CD4-positive, CD25-positive, alpha-beta regulatory T cell (primary cell): ENCODE measurements at places on chromosomes 4 and X.

DNA sequence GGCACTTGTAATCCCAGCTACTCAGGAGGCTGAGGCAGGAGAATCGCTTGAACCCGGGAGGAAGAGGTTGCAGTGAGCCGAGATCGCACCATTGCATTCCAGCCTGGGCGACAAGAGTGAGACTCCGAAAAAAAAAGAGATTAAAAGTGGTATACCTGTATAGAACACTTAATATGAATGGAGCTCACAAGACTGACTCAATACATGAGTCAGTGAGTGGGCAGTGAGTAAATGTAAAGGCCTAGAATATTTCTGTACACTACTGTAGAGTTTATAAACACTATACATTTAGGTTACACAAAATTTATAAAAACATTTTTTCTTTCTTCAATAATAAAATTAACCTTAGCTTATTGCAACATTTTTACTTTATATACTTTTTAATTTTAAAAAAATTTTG, 93.8 kb downstream of the CENPC start:
- no peak for DNase-seq

DNA sequence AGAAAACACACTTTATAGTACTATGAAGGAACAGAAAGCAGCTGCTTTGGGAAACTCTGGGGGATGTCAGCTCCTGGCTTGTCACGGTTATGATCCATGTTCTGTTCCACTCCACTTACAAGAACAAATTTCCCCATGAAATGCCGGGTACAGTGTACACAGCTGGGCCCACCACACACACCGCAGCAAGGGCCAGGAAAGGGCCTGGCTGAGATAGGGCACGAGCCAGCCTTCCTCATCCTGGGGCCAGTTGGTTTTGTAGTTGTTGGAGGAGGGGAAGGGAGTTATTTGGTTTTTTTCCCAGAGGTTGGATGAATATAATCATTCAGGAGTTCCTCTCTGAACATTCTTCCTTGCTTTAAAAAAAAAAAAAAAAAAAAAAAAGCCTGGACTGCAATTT, 56.8 kb downstream of the SEPSECS start:
- no peak for DNase-seq

GRCh38 chrX:124030520-124030919, 69.0 kb downstream of the STAG2 start:
- no peak for DNase-seq

- no peak for DNase-seq
Measured at GRCh38 chr4:31370866-31371465, 650.8 kb downstream of the PCDH7 start.

DNA sequence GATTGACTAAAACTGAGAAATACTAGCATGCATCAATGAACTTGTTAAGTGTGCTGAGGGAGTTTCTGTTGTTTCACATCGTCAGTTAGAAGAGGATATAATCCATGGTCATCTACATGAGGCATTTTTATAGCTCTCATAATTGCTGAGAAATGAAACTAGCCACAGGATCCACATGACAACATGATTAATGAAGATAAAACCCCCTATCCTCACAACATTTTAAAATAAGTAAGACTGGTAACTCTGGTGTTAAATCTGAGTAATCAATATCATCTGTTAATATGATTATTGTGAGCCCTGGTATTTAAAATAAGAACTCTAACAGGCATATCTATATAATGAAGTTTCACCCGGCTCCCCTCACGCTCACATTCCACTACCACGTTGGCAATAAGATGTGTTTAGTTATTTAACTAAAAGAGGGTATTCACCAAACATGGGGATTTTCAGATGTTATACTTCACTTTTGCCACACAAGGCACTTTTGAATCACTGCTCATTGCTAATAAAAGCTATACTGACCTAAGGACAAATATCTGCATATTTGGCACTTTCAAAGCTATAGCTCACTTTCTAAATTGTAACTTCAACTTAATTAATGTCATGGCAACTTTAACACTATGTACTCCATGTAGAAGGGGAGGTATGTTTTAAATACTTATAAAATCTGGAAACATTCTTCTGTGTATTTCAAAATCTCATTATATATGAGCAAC, 6.7 kb downstream of the UNC5C start:
- DNase-seq = no peak

DNA sequence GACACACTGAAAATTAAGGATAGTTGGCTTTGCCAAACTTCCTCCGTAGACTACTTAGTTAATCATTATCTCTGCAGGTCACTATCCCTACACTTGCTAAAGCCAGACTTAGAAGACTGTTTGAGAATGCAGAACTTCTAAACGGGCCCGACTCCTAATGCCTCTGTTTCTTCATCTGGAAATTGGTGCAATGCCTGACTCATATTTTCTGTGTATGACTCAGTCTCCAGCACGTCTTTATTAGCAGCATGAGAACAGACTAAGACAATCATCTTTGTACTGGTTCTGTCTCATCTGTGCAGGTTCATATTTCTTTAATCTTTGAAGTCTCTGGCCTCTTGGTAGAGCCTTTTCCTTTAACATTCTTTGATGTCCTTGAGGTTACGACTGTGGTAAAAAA, 411.9 kb upstream of the ACTRT1 start:
- DNase-seq = no peak

DNA sequence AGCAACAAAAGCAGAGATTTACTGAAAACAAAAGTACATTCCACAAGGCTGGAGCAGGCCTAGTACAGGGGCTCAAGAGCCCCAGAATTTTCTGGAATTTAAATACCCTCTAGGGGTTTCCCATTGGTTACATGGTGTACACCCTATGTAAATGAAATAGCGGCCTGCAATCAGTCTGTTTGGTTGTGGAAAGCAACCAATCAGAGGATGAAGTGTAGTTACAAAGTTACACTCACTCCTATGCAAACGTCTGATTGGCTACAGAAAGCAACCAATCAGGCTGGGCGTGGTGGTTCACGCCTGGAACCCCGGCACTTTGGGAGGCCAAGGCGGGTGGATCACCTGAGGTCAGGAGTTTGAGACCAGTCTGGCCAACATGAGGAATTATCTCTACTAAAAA, 13.8 kb upstream of the TXLNG start:
- DNase-seq = no peak

- DNase-seq = no peak
Measured at GRCh38 chr4:5707366-5707765, 993 bp downstream of the EVC2 start.
